Left ventricle myocardium inferior (tissue), 1 donor: ENCODE measurements at places on chromosomes 13 and 19. TPM values are rescaled to one million over a fixed set of nuclear protein-coding genes. Genes with fewer than 3 reads are reported as not detected.

- no peak for DNase-seq
Measured at GRCh38 chr13:111186305-111186935, 71.3 kb downstream of the ARHGEF7 start.

DNA sequence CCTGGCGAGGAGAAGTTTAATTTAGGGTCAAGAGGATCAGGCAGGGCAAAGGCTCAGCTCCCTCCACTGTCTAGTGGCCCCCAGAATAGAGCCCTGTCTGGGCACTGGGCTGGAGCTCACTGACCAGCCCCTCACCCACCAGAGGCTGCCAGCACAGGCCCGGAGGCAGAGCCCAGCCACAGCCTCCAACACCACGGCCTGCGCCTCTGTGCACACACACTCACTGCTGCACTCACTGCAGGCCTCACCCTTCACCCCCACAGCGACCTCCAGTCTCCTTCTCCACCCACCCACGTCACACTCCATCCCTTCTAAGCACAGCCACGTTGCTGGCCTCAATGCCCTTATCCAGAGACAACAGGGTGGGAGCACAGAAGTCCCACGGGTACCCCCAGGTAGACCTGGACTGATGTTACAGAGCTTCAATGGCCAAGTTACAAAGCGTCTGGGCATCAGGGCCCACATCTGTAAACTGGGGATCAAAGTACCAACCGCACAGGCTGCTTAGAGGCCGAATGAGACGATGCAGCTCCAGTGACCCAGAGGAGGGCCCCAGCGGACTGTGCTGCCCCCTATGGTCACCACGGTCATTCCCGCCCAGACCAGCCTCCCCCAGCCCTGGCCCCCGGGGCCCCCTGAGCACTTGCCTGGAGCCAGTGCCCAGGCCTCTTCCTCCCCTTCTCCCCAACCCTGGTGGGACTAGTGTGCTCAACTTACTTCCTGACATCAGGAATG is 4.5 kb upstream of the PRKD2 start:
- DNase-seq: no peak

GRCh38 chr19:9849791-9850190 is 14.7 kb downstream of the PIN1 start:
- no peak for DNase-seq

DNA sequence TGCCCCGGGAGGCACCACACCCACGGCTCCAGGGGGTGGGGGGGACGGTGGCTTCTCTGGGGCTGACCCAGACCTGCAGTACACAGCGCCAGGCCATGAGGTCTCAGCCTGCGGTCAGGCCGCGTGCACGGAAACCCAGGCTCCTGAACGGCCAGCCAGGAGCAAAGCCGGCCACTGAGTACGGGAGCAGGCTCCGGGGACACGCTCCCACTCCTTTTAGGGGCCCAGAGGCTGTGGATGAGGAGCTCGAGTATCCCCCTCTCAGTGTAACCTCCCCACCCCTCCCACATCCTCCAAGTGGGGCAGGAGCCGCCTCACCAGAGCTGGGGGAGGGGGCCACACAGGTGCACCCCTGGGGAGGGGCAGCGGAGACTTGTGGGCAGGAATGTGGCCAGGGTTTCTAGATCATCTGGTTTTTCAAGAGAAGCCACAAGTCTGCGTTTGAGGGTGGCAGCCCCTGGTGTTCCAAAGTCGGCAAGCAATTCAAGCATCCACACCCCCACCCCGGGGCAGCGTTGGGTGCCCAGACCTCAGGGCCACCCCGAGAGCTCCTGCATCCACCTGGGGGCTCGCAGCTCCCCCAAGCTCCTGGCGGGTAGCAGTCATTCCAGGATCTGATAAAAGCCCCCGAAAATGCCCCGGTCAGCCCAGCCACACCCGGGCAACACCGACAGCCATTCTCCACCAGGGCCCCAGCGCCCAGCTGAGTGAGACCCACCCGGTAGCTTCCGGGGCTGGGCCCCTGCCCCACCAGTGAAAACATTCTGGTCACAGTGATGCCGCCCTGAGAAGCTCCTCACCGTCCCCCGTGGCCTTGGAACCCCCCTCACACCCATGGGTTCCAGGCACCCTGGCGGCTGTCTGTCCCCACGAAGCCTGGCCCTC is 6.1 kb downstream of the SBNO2 start:
- DNase-seq: no peak

- DNase-seq: no peak
Measured at GRCh38 chr13:42405665-42406390, 133.9 kb downstream of the AKAP11 start.

The CPB2 gene
- total RNA-seq: not detected

DNA sequence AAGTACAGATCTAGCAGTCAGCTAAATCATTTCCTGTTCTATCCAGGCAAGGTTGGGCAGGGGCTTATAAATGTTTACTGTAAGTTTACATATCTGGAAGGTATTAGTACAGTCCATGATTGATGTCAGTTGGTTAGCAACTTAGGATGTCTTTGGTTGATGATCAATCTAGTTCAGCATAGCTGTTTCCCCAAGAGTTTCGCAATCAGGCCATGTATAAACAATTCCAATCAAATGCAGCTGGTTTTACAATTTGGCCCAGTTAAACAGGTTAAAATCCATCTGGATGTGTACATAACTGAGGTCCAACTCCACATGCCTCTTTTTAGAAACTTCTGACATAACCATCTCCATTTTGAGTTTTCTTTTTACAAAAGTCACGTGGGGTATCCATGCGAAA is 6.9 kb downstream of the ZNF221 start:
- DNase-seq: no peak

DNA sequence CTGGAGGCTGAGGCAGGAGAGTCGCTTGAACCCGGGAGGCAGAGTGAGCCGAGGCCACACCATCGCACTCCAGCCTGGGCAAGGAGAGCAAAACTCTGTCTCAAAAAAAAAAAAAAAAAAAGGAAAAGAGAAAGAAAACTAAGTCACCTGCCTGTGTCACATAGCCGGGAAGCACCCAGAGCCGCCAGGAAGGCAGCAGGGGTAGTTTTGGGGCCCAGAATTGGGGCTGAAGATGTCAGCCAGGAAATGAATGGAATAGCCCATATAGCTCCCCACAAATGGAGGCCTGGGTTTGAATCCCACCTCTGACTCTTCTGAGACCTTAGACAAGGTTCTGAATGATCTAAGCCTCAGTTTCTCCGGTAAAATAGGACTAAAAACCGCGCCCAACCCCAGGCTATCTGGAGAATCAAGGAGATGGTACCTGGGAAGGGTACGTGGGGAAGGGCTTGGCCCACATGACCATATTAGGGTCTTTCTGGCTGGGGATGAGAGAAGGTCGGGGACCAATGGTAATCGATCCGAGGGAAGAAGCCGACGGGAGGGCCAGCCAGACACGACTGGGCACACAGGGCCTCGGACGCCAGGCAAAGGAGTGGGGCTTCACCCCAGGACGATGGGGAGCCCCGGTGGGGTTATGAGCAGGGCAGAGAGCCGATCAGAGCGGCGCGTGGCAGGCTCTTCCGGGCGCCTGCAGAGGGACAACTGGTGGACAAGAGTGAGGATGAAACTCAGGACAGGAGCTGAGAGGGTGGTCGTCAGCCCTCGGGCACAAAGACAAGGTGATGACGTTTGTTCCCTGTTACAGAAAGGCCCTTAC is 14.4 kb downstream of the CCDC124 start:
- no peak for DNase-seq
